ENCODE measurements at places on chromosomes 1 and 21.

DNA sequence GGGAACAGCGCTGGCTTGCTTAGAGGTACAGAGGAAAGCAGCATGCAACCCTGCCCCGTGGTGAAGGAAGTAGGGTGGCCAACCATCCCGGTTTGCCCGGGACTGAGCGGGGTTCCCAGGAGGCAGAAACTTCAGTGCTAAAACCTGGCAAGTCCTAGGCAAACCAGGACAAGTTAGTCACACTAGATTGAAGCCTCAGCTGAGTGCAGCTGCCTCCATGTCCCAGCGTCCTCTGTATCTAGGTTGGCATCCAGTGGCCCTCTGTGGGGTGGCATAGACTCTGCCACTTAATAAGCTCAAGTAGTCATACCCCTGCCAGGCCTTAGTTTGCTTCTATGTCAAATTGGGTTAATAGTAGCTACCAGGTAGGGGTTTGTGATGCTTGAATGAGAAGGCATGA lies 67.1 kb downstream of the ATP2B4 start:
- DNase-seq, result no peak

GRCh38 chr1:235933017-235933765 lies 66.5 kb upstream of the LYST start:
- DNase-seq, result no peak

- peak; percentile 85 for DNase-seq
These were observed 35.7 kb upstream of the CNN3 start for GRCh38 chr1:94962409-94963265.

DNA sequence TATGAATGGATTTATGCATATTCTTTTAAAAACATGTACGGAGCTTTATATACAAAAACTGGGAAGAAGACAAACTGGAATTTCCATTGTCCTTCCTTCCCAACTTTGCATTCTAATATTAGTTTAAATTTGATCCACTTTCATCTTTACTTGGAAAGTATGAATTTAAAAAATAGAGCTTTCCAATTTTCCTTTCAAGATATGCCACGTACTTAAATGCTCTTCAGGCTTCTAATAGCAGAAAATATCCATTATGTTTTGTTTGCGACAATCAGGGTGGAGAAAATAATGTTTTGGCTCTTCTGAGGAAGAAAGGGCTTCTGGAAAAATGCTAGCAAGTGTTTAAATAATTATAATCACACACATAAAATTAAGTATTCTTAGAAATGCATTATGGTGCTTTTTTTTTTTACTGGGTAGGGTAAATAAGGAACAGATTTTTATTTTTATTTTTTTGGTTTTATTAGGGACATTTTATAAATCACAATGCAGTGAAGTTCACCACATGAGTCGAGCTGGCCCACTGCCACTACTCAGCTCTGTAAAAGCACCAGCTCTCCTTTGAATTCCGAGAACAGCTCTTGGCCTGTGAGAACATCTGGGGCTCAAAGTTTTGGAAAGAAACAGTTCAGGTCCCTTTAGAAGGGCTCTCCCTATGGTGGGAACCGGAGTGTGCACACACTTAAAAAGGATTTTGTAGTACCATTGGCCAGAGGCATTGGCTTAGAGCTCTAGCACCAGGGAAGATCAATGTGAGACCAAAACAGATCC lies 287.4 kb upstream of the LYPLAL1 start:
- DNase-seq, result no peak

DNA sequence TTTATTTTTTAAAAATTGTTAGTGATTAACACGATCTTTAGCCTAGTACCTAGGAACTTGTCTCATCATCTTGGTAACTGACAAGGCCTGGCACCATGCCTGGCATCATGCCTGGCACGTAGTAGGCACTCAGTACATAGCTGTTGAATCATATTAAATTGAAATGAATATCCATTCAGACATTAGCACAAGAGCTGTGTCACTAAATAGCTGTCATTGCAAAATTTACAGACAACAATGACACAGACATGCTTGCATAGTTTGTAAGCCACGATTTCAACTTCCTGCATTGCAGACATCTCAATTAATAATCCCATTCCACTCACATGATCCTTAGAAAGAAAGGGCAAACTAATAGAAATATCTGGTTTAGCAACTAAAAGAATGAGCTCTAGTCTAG lies 15.4 kb upstream of the PHACTR4 start:
- DNase-seq, result no peak

DNA sequence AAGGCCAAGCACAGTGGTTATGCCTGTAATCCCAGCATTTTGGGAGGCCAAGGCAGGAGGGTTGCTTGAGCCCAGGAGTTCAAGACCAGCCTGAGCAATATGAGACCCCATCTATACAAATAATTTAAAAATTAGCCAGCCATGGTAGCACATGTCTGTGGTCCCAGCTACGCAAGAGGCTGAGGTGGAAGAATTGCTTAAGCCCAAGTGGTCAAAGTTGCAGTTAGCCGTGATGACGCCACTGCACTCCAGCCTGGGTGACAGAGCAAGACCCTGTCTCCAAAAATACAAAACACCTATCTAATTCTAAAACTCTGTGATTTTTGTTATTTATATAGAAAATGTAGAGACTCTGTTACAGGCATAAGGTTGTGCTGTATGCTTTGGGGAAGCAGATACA lies 44.2 kb upstream of the ZYG11A start:
- no peak for DNase-seq

DNA sequence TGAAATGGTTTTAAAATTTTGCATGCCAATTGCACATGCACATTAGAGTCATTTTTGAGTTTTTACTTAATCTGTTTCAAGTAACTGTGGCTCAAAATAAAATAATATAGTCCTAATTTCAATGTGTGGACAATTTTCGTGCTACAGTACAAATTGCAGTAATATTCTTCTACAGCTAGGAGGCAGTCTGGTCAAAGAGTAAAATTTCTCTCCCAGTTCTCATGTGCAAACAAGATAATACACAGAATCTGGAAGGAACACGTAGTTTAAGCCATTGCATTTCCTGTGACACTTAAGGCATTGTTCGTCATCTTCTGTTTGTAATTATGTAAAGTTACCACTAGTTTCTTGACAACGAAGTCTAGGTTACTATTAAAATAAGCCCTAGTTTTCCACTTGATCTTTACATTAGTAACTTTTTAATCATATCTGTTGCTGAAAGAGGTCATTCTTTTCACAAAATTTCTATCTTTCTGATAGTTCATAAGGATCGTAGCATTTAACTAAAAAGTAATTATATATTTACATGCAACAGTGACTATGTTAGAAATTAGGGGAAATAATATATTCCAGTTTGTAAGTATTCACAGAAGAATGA lies 28.9 kb downstream of the ODR4 start:
- DNase-seq, result peak; percentile 27

DNA sequence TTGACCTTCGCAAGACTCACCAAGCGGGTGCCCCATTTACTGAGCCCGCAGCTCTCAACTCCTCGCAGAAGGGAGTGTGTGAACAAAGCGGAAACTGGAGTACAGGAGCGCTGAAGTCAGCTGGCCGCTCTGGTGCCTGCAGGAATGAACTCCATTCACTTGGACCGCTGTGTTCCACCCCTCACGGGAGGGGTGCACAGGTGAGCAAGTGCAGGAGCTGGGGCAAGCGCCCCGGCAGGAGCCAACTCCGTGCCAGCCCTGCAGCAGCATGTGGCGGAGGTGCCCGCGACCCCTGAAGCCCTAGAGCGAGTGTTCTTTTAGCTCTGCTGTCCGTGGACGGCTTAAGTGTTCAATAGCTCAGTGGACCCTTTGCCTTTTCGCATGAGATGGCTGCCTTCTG lies 471.6 kb upstream of the ADGRL4 start:
- no peak for DNase-seq

DNA sequence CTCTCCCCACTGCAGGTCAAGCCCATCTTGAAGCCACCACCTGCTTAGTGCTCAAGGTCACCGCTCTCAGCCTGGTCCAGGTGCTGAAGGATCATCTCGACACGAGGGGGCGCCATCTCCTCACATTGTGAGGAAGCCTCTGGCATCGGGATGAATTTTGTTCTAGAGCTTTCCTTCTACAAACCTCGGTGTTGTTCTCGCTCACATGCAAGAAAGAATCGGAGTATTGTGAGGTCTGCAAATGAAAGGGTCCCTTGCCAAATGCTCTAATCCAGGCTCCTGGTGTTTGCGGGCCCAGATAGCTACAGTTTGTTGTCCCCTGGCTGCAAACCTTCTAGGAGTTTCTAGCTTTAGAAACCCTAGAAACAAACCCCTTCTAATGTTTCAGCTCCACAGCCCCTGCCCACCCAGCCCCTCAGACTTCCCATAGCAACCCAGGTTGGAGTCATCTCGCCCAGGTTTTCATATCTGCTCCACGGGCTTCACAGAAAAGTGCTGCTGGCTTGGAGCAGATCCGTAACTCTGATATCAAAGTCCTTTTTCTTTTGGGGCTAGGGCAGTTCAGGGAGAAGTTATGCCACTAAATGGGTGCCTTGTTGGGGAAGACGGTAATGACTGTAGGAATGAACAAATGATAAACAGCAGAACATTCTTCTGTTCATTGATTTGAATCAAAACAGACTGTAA lies 8.6 kb upstream of the ATP5PO start:
- peak; percentile 70 for DNase-seq

DNA sequence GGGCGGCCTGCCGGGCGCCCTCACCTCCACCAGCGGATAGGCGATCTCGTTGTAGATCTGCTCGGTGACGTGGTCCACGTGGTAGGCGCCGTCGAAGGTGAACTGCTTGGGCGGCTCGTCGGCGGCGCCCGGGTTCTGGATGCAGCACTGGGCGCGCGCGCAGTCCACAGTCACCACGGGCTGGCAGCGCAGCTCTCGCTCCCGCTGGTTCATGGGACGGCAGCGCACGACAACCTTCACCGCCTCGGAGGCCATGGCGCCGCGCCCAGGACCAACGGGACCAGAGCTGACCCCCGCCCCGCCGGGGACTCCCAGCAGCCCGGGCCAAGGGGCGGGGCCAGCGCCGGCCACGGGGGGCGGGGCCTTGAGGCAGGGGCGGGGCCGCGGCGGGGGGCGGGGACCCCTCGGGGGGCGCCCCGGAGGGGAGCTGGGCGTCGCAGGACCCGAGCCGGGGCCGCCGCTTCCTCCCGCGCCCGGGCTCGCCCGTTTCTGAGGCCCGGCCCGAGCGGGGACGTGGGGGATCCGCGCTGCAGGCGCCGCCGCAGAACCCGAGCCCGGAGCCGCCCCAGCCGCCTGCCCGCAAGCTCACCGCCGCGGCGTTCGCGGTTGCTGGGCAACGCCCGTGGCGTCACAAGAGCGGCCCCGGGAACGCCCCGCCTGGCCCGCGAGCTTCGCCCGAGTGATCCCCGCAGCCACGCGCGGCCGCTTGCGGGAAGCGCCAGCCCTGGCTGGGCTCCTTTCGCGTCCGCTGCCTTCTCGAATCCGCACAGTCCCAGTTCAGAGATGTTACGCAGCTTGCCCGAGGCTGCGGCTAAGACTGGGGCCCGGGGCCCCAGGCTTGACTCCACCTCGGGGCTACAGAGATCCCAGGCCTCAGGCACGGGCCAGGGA lies at the start of gene KIF17:
TSS of gene KIF17 (minus strand) at position 556 of the 891 bp plus-strand sequence. CDS start at position 255, 301 bp downstream.
- no peak for DNase-seq

GRCh38 chr1:112954017-112954650 lies 1.9 kb downstream of the SLC16A1 start:
- no peak for DNase-seq

DNA sequence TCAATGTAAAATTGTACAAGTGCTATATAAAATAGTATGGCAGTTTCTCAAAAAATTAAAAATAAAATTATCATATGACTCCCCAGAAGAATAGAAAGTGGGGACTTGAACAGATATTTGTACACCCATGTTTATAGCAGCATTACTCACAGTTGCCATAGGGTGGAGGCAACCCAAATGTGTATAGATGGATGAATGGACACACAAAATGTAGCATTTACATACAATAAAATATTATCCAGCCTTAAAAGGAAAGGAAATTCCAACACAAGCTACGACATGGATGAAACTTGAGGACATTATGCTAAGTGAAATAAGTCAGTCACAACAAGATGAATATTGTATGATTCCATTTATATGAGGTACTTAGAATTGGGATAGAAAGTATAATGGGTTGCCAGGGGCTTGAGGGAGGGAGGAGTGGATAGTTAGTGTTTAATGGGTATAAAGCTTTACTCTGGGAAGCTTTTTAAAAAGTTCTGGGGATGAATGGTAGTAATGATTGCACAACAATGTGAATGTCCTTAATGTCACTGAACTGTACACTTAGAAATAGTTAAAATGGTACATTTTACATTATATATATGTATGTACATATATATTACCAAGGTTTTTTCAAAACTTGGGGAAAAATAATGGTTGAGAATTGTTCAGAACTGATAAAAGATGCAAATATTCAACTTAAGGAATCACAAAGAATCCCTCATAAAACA lies 53.0 kb upstream of the ADORA3 start:
- no peak for DNase-seq

DNA sequence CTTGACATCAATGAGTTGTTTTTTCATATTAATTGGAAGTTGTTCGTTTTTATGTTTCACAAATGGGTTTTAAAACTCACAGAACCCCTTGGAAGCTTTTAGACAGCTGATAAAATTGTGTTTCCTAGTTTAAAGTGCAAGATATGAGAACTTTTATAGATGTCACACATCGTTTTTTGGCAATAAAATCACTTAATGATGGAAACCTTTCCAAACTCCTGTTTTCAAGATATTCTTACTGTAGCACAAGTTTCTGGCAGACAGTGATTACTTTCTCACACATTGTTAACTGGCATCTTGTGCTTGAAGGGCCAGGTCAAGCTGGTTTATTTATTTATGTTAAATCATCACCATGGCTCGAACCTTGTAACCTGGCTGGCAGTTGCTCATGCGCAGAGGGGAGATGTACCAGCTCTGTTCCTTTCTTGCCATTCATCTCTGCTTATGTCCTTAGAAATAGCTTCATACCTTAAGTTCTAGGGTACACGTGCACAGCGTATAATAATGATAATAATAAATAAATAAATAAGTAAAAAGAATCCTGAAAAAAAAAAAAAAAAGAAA lies 10.2 kb upstream of the RCAN1 start:
- DNase-seq, result no peak

- no peak for DNase-seq
These were observed 7.3 kb downstream of the SYTL1 start for GRCh38 chr1:27348861-27349783.

DNA sequence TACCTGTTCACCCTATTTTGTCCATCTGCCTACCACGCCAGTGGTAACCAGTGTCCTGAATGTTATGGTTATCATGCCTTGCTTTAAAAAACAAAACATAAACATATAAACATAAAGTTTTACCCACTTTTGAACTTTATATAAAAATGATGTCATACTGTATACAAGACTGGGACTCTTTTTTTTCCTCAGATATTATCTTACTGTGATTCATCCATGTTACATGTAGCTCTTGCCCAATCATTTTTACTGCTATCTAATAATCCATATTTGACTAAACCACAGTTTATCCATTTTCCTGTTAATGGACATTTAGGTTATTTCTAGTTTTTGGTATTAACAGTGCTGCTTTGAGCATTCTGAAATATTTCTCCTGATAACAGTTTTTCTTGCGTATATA lies 78.8 kb downstream of the GPR161 start:
- DNase-seq, result no peak

GRCh38 chr21:33075128-33075527 lies 5.2 kb downstream of the OLIG1 start:
- DNase-seq, result no peak

- no peak for DNase-seq
These were observed 961 bp upstream of the TDRD5 start for GRCh38 chr1:179590671-179591070.

- no peak for DNase-seq
These were observed 61.4 kb upstream of the CNN3 start for GRCh38 chr1:94988356-94988755.

GRCh38 chr1:87956750-87957149 lies 628.1 kb downstream of the LMO4 start:
- no peak for DNase-seq

All from HepG2 (cell line).